ENCODE measurements at places on chromosomes 5 and 9.

GRCh38 chr5:151611127-151611775 is 20.1 kb upstream of the FAT2 start:
- DNase-seq: no peak

GRCh38 chr9:19597176-19597575 is 188.4 kb downstream of the ACER2 start:
- no peak for DNase-seq

DNA sequence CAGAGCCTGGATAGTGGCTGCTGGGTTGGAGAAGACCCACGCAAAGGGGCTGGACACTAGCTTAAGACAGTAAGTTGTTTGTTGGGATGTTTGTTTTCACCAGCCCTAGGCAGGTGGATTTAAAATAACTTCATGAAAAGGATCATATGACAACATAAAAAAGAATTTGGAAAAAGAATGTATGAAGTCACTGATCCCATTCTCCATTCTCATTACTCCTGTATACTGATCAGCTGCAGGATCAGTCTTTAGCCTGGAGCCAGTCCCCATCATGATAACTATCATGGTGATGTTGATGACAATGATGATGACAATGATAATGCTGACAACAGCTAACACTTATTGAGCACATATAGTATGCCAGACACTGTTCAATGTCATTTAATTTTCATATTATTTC is 92.1 kb upstream of the IFNE start:
- no peak for DNase-seq

DNA sequence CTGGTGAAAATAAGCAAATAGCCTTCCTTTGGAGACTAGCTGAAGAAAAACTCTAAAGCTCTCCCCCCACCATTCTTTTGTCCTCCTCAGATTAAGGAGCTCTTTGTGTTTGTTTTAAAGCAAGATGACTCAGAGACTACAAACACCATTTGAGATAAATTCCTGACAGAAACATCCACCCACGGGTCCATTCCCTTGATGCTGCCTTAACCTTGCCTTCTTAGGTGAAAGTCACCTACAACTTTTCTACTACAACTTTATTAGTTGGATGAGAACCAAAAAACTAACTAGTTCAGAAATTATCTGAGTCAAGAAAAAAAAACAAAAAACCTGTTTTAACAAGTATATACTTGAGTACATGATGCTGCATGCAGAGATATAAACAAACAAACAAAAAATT is 831.1 kb downstream of the NR2F1-AS1 start:
- no peak for DNase-seq

DNA sequence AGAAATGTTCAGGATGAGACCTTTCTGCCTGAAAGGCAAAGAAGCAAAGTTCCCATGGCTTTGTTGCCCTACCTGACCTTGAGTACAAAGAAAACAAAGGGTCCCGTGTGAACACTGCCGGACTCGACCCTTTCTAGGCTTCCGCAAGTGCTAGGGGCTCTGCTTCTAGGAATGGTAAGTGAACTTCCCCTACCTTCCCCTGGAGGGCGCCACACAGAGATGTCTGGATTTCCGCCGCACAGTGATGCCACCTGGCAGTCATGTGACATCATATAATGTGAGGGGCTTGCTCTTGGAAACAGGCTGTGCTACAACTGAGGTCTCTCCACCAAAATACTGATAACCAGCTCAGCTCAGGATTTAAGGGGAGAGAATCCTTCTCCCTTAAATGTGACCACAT is 56.6 kb downstream of the HSD17B3 start:
- DNase-seq: no peak

- DNase-seq: no peak
These were observed 177.3 kb upstream of the DMAC1 start for GRCh38 chr9:7976856-7977255.

DNA sequence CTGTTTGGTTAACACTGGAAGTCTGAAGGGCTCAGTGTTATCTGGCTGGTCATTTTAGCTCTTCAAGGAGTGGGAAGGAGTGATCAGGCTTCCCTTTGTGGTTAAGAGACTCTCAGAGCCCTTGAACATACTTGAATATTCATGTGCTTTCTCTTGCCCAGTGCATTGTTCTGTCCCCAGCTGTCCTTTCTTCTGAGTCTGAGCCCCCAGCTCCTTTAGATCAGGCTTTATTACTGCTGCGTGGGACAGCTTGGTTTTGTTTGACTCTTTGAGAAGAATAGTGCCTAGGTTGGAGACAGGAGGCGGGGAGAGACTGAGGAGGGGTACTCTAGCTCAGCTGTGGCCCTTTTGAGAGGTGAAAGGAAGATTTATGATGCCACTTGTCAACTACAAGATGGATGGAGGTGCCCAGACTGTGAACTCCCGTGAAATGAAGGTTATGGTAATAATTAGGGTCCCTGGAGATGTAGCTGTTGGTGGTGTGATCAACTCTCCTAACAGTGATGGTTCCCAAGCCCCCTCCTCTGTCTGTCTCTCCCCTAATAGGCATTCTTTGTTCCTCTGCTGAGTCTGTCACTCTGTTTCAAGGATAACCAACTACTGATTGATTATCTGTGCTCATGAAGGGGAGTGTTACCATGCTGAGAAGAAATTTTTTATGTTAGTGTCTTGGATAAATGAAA is 83.1 kb upstream of the GLRA1 start:
- DNase-seq: no peak

- DNase-seq: no peak
These were observed 8.6 kb downstream of the HAVCR2 start for GRCh38 chr5:157100140-157100679.

DNA sequence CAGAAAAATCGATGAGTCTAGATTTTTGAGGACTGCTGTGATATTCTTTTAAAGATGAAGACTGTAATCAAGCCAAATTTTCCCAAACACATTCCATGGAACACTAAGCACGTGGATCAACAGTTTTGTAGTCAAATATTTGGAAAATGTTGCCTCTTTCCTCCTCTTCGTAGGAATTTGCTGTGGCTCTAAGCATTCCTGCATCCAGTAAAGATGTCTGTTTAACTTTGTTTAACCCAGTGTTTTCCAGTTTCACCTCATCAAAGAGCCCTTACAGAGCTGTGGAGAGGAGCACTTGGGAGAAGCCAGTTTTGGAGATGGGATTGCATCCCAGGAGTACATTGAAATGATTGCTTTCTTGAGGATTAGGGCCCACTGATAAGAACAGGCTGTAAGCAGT is 58.9 kb downstream of the INSYN2B start:
- DNase-seq: no peak

DNA sequence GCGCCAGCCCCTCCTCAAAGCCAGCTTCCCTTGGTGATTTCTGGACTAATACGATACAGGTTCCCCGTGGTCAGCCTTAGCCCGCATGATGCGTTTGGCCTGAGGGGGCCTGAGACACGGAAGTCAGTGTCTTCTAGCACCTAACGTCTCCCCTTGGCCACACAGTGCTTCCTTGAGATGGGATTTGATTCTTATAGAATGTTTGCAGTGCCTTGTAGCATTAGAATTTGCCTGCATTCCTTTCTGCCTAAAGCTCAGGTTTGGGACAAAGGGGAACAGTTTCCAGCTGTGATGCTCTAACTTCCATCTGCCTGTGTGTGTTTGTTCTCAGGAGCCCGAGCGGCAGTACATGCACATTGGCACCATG is 34.4 kb downstream of the CFAP90 start:
- DNase-seq: no peak

- DNase-seq: no peak
These were observed 106.1 kb downstream of the UBAP2 start for GRCh38 chr9:33942471-33943083.

- no peak for DNase-seq
These were observed 34.4 kb downstream of the KIF2A start for GRCh38 chr5:62340392-62340791.

DNA sequence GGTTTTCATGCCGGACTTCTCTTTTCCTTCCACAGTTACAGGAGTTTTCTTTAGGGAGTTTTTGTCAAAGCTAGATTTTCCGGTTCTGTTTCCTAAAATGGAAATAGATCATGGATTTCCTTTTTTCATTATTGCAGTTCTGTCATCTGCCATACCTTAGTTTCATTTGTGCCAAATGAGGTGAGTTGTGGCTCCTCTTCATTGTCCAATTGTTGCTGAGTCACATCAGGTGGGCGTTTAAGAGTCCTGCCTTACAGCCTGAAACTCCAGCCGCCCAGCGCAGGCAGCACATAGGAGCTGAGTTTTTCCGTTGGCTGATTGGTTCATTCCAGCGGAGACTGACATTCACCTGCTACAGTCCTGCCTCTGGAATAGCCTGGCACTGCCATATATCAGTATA is 14.1 kb downstream of the SLC25A25 start:
- no peak for DNase-seq

GRCh38 chr5:55634866-55635265 is 77.3 kb downstream of the SLC38A9 start:
- no peak for DNase-seq

DNA sequence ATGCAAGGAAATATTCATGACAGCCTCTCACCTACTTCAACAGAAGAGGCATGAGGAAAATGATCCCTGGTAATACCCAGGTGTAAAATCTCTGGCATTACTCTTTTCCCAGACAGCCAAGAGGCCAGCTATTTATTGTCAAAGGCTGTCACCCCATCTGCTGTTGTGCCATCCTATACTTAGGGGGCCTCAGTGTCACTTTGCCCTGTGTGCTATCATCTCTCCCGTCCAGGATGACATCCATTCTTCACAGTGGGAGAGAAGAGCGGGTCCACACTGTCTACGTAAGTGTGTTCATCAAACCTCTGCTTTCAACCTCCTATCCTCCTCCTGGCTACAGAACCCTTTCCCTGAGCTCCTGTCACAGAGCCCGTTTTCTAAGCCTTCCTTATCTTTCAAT is 82.6 kb downstream of the MYO10 start:
- no peak for DNase-seq

DNA sequence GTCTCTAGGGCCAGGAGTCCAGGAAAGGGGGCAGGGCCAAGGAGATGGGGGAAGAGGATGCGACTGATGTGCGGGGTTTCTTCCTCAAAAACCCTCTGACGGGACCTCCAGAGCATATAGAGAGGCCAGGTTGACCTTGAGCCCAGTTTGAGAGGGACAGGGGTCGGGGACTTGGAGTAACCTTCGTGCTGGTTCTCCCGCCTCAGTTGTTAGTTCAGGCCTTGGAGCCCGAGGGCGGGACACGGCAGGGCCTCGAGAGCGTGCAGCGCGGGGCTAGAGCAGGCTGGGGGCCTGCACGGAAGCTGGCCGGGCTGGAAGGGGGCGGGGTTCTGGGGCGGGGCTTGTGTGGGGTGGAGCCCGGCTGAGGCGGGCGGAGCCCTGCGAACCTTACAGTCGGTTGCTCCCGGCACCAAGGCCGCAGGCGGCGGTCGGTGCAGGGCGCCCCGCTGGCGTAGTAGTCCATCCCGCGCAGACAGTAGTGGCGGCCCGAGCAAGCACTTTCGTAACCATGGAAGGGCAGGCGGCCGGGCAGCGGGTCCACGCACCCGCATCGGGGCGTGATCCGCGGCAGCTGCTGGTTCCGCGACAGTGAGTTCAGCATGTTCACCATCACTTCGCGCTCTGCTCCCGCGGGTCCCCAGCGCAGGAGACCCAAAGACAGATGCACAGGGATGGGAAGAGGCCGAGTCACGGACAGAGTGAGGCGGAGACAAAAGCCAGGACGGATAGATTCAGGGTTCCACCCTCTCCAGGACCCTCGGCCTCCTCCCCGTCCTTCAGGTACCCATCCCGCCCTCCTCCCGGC is 4.0 kb upstream of the MYORG start:
- peak; percentile 71 for DNase-seq

DNA sequence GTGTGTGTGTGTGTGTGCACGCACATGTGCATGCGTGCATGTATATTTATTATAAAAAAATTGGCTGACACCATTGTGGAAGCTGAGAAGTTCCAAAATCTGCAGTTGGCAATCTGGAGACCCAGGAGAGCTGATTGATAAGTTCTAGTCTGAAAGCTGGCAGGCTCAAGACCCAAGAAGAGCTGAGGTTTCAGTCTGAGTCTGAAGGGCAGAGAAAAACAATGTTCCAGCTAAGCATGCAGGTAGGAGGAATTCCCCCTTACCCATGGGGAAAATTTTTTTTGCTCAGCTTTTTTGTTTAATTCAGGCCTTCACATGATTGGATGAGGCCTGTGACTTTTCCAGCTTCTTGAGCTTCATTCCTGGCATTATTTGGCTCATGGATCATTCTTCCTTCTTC is 31.2 kb upstream of the ACTBL2 start:
- DNase-seq: no peak

DNA sequence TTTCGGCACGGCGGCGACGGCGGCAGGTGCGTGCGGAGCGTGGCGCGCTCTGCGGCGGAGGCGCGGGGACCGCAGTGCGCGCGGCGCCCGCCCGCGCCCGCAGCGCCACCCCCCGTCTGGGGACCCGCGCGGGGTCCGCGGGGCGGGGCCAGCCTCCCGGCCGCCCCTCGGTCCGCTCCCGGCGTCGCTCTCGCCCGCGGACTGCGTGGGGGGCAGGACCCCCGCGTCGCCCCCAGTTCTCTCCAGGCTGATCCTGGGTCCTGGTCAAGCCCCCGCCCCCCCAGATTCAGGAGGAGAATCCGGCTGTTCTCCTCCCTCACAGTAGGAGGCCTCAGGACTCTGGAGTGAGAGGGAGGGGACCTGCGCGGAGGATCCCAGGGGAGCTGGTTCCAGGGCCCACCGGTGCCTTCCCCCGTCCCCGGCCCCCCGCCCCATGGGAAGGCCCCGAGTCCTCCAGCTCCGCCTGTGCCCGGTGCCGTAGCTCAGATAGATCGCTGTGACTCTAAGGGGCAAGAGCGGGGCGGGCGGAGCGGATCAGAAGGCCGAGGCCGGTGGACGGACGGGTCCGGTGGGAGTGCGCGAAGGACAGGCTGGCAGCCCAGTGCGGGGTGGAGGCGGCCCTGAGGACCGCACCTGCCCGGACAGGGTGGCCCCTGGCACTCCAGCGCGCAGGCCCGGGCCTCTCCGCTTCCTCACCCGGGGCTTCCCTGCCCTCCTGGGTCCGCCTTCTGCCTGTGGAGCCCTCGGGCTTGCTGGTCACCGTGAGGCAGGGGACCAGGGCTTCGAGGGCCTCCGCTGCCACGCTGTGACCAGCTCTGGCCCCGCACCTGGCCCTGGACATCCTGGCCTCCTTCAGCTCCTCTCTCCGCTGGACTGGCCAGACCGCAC is at the start of gene RNF208:
RNF208 (minus strand) TSS at position 51 of the 888 bp plus-strand sequence. CDS start 1,028 bp downstream, outside the sequence.
- no peak for DNase-seq

DNA sequence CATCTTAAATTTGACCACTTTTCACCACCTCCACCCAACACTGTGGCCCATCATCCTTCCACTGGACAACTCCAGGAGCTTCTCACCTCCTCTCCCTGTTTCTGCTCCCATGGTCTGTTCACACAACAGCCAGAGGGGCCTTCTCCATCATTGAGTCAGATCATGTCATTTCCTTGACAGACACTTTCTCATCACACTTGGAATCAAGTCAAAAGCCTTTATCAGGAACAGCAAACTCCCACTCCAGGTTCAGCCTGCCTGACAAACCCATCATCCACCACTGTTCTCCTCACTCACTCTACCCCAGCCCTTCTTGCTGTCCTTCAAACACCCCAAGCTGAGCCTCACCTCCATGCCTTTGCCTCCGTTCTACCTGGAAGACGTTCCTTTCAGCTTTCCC is 78.4 kb upstream of the ADRA1B start:
- DNase-seq: no peak

Measured in hindlimb muscle (tissue), 1 donor.